BE2C (cell line): ENCODE measurements at places on chromosomes 16 and 17.

GRCh38 chr17:6413065-6413464 is 21.9 kb downstream of the AIPL1 start:
- DNase-seq, result no peak

DNA sequence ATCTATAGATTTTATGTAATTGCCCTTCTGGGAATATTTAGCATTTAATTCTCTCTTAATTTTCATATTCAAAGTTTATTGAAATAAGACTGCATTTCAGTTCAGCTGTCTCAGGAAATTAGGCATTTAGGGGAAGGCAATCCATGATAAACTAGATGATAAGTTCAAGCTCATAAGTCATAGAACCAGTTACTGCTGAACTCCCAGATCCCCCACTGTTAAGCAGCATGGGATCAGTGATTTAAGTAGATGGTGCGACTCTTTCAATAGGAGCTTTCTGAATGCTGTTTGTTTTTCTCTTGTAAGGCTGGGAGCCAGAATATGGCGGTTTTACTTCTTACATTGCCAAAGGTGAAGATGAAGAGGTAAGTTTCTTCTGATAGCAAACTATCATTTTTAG is 23.8 kb downstream of the OGFOD1 start:
- no peak for DNase-seq

GRCh38 chr16:79164388-79164995 is 436.0 kb downstream of the MAF start:
- no peak for DNase-seq

DNA sequence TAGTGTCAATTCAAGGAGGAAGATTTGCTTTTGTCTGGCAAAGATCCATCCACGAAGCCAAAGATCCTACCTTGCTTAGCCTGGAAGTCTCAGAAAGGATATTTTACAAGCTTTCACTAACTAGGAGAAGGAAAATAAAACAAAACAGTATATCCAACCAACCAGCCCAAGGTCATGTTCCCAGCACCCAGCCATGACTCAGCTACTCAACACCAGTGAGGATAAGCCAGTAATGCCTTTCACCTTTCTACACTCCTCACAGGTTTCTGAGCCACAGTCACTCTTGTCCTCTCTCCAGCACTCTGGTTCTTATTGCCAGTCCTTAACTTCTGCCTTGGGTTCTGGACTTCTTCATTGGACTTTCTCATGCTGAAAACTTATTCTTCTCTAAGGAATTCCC is 116.2 kb downstream of the CDH11 start:
- DNase-seq, result no peak

DNA sequence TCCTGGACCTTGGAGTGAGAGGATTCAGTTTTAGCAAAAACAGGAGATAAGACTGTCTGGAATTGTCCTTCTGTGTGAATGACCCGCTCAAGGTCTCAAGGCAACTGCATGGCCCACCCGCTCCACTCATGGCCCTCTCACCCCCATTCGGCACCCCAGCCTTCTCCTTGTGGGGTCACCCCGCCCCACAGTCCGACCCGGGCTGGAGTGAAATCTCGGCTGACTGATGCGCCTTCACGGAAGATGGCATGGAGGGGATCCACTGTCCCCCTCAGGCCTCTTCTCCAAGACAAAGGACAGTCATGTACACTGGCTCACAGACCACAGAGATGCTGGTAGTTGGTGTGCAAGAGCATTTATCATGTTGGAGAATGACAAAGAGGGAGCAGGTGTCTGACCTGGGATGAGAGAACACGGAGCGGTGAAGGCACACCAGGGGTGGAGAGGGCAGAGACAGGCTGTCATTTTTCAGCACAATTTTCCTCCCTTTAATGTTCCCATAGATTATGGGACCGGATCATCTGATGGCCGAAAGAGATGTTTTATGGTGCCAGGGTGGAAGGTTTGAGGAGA is 391.9 kb upstream of the TNRC6C start:
- no peak for DNase-seq

GRCh38 chr16:22323173-22323958 is 26.2 kb downstream of the POLR3E start:
- DNase-seq, result no peak

GRCh38 chr17:45584092-45585036 is 93.8 kb upstream of the PLEKHM1 start:
- peak; percentile 66 for DNase-seq

DNA sequence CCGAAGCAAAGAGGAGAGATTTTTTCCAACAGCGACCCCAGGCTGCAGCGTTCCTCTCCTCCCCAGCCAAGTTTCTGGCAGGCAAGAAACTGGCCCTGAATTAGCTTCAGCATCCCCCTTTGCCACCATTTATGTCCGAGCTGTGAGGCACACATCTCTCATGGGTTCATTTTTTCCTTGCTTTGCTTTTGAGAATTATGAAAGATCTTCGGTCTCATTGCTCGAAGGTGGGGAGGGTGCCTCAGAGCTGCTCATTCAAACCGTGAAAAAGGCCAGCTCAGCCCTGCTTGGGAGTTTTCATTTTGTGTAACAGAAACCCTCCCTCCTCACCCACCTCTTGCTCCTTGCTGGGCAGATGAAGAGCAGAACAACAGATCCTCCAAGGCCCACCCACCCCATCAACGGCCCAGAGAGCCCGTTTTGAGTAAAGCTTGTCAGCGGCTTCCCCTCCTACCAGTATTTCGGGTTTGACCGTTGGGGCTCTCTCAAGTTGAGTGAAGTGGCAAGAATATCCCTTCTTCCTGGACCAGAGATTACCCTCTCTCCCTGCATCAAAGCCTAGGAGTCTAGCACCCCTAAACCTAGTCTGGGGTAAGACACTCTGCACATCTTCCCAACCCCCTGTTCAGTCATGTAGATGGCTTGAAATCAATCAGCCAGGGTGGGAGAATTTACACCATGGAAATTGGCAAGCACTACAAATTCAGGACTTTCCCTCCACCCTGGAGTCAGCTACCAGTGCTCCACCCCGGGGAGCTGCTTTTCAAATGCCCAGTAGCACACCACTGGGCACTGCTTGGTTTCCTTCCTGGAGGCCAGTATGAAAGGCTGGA is 1.8 kb downstream of the CCR7 start:
- no peak for DNase-seq

DNA sequence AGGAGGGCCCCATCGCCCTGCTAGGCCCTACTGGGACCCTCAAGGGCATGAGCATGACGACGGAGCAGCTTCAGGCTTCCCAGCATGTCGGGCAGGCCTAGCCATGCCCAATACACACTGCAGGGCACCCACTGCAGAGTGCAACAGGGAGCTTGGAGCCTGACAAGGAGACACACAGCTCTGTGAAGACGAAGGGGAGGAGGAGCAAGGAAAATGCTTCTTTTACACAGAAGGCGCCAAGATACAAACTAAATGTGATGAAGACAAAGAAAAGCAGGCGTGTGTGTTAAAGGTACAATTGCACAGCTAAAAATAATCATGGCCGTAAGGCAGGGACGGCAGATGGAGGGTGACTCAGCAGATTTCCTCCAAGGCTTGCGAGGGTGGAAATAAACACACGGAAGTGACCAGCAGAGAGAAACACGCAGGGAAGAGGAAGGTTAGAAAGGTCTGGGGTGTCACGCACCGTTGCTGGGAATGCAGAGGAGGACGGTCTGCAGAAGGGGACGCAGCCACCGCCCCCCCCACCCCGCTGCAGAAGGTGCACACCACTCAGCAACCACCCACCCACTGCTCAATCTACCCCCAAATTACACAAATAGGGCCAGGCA is 108.5 kb downstream of the ZNF778 start:
- no peak for DNase-seq

GRCh38 chr16:77276661-77277060 is 77.5 kb downstream of the SYCE1L start:
- DNase-seq, result no peak

GRCh38 chr16:27245276-27246172 is 23.0 kb downstream of the NSMCE1 start:
- DNase-seq, result no peak

DNA sequence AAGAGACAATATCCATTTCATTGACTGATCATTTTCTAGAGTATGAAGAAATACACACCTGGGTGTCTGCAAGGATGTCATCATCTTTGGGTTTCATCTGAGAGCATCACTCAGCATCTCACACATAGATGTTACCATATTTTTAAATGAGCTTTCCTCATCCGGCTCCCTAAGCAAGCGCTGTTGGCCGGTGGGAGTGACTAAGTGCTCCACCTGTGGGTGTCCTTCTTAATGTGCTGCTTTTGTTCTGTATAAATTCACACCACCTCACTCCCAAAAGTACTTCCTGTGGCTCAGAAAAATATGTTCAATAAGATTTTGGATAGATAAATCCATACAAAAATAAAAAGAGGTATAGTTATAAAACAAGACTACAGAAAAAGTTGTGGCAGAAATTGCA is 7.4 kb downstream of the SSTR2 start:
- no peak for DNase-seq

- no peak for DNase-seq
Measured at GRCh38 chr16:80028581-80029380, 428.2 kb upstream of the MAF start.

- no peak for DNase-seq
Measured at GRCh38 chr17:36055921-36056520, 8.1 kb upstream of the CCL18 start.

DNA sequence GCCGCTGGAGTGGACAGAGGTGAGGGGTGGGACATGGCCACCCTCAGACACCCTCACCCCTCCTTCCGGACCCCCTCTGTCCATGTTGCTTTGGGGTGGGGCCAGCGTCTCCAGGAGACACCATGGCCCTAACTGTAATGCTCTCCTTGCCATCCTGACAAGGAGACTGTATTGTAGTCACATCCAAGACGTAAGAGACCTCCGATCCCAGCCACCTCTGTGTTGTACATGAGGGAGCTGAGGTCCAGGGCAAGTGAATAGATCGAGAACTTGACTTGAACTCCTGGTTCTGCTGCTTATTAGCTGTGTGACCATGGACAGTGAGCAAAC is 30.2 kb downstream of the POLR3E start:
- DNase-seq, result no peak

DNA sequence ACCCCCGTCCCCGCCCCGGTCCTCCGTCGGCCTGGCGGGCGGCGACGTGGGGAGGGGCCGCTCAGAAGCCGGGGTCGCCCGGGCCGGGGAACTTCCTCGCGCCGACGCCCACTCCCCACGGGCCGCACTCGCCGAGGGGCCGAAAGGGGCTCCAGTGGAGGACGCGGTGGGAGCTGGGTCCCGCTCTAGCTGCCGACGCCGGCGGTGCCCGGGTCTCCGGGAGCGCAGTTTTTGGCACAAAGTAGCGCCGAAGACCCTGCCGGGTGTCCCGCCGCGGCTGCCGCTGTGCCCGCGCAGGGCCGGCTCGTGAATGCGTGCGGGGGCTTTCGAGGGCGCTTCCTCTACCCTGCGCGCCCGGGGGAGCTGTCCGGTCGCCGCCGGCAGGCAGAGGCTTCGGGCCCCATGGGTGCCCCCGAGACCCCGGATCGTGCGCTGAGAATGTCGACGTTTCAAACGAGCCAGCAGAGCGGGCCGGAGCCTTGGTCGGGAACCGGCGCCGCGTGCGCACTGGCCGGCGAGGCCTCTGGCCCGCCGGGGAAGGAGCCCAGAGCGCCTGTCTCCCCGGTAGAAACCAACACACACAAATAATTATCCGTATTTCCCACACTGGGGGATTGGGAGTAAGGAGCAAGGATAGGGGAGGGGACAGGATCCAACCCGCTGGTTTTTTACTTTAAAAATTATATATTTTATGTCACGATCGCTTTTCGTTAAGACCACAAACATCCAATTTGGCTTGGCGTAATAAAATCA is 46.6 kb upstream of the SLC38A10 start:
- DNase-seq, result no peak

DNA sequence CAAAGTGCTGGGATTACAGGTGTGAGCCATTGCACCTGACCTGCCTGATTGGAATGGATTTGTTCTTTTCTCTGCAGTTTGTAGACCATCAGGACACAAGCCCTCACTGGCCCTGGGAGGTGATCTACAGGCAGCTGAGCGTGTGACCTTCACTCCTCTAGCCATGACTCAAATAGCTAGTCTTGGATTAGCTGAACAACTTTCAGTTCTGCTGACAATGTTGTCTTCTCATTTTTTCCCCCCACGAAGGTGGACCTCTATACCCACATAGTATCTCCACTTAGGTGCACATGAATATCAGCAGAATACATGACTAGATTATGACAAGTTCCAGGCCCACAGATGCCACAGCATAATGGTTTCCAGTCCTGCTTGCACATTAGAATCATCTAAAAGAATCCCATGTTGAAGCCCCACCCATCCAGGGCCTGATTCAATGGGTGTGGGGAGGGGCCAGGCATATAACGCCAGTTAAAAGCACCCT is 36.8 kb downstream of the HS3ST3B1 start:
- DNase-seq, result no peak

DNA sequence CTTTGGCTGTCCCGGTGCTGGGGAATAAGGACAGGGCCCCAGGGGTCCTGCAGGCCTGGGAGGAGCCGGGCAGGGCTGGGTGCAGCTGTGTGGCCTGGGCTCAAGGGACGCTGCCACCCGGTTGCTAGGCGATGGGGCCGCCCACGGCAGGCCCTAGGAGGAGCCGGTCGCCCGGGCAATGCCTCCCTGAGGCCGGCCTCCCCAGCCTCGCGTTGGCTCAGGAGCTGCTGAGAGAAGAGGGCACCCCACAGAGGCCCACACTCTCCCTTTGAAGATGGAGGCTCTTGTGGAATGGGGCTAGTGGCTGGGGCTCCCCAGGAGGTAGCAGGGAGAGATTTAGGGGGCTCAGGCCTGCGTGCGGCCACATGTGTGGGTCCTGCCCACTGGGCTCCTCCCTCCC is at the start of gene CIBAR2:
Gene CIBAR2, minus strand, starts transcription at position 109 of the 400 bp plus-strand sequence. CDS start 120 bp downstream, outside the sequence.
- peak; percentile 78 for DNase-seq

DNA sequence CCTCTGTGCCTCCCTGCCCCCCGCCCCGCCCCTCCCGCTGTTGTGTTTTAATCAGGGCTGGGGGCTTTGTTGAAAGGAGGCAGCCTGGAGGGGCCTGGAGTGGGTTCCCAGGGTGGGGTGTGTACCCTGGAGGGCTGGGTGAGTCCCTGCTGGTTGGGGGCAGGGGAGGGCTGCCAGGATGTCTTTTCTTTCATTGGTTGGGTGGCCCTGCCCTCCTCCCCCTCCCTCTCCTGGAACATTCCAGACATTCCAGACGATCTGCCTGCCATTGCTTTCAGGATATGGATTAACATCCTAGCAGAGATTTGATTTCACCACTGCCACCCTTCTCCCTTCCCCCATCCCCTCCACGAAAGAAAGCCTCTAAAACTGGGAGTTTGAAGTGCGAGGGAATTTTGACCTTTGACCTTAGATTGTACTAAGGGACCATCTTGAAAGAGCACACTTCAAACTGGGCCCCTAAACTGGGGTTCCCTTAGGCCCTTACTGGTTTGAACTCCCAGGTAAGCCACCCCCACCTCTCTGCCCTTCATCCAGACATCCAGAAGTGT is 25.3 kb downstream of the IGF2BP1 start:
- no peak for DNase-seq
